CD4-positive, alpha-beta T cell treated with Interleukin-6 at 100 ng/mL for 8 hours (primary cell): ENCODE measurements at places on chromosomes 3 and 15.

DNA sequence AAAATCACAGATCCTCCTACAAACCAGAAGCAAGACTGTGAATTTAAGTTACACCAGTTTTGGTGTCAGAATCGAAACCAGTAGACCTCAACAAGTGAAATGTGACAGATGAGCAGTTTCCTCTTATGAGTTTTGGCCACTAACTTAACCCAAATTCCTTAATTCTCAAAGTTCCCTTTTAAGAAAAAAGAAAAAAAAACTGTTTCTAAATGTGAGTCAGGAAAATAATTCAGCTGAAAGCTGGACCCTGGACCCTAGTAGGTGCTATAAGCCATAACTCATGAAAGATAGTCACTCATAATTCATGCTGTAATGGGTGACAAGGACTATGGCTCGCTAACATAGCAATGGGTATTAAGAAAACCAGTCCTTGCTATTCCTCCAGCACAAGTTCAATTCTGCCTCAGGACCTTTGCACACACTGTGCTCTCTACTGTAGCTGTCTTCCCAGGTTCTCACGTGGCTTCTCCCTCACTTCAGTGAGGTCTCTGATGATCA lies 9.0 kb upstream of the THRB start:
- DNase-seq, result no peak

GRCh38 chr15:85071061-85071460 lies 89.4 kb downstream of the PDE8A start:
- DNase-seq, result no peak

GRCh38 chr15:39642011-39642640 lies 61.2 kb downstream of the THBS1 start:
- no peak for DNase-seq

DNA sequence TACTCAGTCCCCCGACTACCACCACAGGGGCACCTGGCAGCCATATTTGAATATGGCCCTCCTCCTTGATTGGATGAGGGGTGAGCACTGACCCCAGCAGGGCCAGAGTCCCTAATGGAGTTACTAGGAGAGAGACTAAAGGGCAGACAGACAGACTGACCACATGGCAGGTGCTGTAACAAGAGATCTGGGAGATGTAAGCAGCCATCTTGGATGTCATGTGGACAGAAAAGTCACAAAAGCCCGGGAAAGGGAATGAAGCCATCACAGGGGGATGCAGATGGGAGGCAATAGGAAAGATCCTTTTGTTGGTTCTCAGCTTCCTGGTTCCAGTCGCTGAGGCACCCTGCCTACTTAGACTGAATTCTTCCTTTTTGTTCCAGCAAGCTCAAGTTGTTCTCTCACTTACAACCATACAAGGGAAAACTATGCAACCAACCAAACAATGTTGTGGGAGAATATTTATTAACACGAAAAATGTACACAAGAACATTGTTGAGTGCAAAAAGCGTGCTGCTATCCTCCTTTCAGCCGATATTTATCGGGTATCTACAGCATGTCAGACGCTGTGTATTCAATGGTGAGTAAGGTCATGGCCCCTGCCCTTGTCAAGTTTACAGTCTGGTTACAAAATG lies 511.6 kb upstream of the PROK2 start:
- no peak for DNase-seq

GRCh38 chr3:82157952-82158351 lies 396.5 kb upstream of the GBE1 start:
- DNase-seq, result no peak

- peak; percentile 63 for DNase-seq
Observed at GRCh38 chr15:88624156-88624970, 3.2 kb downstream of the AEN start.
